ENCODE measurements at places on chromosomes 3 and 15.

GRCh38 chr3:44989141-44989540 is 13.1 kb downstream of the EXOSC7 start:
- DNase-seq: no peak

DNA sequence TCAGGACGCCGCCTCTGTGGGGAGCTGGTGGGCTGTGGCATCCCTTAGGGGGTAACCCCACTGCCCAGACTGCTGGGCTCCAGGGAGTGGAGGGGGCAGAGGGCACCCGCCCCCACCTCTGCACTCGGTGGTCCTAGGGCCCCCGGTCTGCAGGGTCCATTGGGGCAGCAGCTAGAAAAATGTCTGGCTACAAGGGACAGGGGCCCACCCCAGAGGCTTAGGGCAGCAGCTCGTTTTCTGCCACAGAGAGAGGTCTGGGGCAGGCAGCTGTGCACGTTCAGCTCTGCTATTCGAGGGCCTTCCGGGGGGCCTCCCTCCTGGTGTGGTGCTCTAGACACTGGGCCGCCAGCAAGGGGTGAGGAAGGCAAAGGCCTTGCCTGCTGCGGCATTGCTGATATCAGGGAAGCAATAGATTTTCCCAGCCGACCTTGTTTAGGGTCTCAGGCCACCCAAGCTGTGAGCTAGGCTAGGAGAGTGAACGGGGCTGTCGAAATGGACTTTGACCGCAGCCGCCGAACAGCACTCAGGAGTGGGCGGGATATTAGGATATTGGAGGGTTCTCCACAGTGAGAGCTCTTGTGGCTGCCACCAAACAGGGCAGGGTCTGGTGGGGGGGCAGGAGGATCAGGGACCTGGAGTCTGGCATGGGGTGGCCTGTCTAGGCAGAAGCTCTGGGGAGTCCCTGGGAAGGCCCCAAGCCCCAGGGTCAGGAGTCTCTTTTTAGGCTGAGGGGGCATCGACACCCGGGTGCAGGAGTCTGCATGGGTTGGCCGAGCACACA is 61.4 kb upstream of the KLF13 start:
- no peak for DNase-seq

DNA sequence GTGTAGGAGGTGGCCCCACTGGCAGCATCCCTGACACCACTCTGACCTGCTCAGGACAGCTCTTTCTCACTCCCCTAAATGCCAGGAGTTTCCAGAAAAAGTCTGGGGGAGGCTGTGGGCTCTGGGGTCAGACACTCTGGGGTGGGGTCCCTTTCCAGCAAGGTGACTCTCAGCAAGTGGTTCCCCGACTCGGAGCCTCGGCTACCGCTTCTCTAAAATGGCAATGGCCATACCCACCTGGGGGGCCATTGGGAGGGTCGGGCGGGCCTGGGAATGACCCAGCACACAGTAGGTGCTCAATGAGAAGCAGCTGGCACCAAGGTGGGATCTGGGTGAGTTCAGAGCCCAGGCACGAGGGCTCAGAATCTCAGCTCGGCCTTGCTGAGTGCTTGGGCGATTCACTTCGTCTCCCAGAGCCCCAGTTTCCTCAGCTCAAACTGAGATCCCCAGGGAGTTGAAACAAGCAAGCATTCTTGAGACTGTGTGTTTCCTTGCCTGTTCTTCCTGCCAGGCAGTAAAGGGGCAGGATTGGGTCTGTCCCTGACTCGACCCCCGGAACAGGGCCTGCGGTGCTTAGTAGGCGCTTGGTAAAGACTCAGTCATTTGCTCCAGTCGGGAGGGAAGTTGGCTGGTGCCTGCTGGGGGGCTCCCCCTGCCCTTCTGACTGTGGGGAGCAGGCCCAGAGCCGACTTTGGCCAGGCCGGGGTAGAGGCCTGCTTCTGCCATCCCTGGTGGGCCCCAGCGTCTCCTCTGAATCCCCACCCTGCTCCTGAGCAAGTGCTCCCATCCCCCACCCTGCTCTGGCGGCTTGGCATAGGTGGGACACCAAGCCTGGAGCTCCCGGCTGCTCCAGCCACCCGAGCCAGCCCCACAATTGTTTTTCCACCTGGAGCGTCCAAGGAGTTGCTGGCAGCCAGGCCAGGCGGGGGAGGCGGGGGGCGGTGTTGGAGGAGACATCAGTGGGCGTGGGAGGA is 32.9 kb upstream of the FBLN2 start:
- no peak for DNase-seq

DNA sequence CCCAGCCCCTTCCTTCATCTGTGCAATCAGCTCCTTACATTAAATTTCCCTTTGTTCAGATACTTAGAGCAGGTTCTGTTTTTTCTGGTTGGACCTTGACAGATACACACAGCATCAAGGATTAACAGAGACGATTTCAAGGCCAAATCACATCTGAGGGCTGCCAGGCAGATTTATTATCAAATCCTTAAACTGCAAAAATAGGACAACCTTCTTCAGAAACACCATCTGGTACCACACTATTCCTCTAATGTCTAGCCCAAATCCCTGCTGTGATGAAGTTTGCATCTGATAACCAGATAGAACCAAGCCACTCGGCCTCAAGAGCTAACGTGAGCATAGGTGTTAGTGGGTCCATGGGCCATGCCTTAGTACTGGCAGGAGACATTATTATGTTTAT is 250.7 kb upstream of the PROK2 start:
- DNase-seq: no peak

DNA sequence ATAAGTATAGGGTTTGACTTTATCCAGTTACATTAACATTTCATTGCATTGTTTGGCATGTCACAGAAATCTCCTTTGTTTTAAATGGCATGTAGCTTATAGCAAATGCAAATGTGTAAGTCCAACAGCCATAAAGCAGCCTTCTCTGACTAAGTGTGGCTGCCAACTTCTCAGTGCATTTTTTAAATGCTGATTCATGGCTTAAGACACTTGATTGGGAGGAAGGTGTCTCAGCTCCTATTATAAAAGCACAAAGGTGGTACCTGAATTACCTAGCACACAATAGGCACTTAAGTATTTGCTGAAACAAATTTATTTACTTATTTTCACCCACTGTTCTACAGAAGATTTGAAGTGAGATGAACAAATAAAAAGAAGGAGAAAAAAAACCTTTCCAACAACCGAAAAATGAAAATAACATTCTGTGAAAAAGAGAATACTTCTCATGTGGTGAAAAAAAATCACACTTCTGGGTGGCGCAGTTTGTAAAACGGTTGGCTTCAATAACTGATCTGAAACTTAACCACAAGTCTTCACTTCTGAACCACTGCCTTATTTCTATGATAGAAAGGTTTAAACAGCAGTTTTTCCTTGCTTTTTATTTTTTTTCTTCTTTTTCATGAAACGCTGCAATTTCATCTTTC is 105.5 kb upstream of the ICE2 start:
- no peak for DNase-seq

DNA sequence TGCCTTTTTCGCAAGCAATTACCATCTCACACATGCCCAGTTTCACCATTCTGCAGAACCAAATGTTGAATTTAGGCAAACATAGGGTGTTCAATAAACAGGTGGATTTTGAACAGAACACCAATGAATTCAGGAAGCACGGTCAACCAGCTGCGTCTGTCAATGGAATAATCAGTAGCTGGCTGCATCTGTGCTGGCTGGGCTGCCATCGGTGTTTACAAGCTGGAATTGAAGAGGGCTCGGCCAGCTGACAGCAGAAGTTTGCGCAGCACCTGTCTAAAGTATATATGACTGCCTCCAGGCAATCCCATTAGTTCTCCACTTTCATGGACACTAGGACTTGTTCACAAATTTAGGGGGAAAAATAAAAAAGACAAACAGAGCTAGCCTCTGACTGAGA is 996.4 kb upstream of the CFAP20DC start:
- DNase-seq: no peak

GRCh38 chr15:99050328-99050980 is 42.9 kb upstream of the PGPEP1L start:
- no peak for DNase-seq
